ENCODE measurements at places on chromosomes 12 and 14.

GRCh38 chr12:111462210-111462769, 56.6 kb downstream of the SH2B3 start:
- peak; percentile 37 for DNase-seq

GRCh38 chr12:6375269-6376078, at the start of gene SCNN1A:
Gene SCNN1A (minus strand): TSS chr12:6375563. CDS start chr12:6374783, 780 bp downstream.
- no peak for DNase-seq

DNA sequence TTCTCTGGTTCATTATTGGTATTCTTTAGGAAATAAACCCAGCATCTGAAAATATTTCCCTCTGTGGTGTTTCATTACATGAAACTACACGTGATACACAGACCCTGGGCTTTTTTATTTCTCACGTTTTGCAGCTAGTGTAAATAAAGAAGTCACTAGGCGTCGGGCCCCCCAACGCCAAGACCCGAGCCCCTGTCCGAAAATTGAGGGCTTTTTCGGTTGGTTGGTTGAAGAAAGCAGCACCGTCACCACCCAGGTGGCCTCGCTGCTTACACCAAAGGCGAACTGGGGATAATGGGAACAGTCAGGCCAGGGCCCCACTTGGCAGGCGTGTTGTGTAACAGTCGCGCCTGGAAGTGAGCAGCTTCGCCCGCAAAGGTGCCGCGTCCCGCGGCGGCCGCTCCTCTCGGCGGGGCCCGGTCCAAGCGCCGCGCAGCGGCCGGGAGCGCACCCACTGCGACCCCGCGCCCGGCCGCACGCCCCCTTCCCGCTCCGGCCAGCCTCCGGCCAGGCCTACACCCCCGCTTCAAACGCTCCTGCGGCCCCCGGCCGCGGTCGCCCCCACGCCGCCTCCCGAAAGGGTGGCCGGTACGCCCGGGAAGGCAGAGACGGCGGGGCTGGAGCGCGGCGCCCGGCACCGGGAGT, 1.2 kb downstream of the DUSP16 start:
- DNase-seq: peak; percentile 63

GRCh38 chr12:112179341-112179740, 54.0 kb downstream of the TRAFD1 start:
- DNase-seq: no peak

- DNase-seq: peak; percentile 85
Observed at GRCh38 chr12:89345830-89346740, 6.2 kb downstream of the DUSP6 start.

- DNase-seq: no peak
Observed at GRCh38 chr14:20620798-20621478, 20.6 kb downstream of the OR6S1 start.

DNA sequence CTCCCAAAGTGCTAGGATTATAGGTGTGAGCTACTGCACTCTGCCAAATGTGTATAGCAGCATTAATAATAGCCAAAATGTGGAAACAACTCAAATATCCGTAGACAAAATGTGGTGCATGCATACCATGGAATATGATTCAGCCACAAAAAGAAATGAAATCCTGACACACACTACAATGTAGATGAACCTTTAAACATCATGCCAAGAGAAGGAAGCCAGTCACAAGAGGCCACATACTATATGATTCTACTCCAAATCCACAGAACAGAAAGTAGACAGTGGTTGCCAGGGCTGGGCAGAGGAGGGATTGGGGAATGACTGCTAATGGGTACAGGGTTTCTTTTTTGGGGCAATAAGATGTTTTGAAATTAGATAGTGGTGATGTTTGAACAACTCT, 7.7 kb upstream of the TMED2 start:
- DNase-seq: no peak

GRCh38 chr14:23910101-23910875, 43.3 kb upstream of the DHRS4 start:
- peak; percentile 68 for DNase-seq

- no peak for DNase-seq
Observed at GRCh38 chr12:24478254-24478653, 470.6 kb downstream of the BCAT1 start.

DNA sequence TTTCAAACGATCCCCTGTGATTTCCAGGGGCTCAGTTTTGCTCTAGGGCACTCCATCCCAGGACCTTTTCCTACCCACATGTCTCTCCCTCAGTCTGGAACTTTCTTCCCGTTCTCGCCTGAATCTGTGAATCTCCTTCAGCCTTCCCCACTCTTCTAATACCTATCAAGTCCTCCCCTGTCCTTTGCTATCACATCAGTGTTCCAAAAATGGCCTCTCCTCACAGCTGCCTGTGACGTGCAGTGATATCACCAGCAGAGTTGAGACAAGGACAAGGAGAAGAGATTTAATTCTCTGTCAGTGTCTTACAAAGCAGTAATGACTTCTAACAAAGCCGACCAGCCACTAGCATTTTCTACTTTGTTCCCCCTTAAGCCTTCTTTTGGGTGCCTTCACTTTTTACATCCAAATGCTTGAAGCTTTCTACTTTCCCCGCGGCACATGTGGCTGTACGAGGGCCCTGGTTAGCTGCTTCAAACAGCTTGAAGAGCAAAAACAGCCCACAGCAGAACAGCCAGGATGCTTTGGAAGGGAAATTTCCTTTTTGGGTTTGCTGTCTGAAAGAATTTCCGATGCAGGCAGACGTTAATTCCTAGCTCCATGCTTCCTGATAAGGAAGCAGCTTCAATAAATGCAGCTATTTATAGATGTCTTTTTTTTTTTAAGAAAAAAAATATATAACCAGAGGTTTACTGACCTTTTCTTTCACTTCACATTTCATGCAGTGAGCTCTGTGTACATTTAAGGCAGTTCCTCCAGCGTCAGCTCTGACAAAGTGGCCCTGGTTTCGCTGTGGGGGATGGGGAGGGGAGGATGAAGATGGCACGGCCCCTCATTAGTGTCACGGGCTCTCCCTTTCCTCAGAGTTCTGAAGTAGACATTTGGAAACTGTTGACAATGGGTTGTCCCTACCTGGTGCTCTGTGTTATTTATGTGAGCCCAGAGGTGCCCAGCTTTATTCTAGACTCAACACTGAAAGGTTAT, 109.3 kb downstream of the ETV6 start:
- peak; percentile 79 for DNase-seq

- DNase-seq: peak; percentile 33
Observed at GRCh38 chr12:57590864-57591781, at the start of gene PIP4K2C. Gene PIP4K2C (plus strand): TSS chr12:57591192. CDS start chr12:57591290, 98 bp downstream.

DNA sequence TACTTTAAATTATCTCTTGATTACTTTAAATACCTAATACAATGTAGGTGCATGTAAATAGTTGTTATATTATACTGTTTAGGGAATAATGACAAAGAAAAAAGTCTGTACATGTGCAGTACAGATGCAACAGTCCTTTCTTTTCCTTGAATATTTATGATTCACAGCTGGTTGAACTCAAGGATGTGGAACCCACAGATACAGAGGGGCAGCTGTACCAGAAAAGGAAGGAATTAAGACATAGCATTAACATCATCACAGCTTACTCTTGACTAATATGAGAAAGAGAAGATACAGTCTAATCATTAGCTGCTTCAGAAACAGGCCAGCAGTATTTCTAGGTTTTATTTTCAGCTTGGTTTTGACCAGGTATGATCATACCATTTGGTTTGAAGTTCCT, 34.7 kb upstream of the AP4S1 start:
- peak; percentile 31 for DNase-seq

DNA sequence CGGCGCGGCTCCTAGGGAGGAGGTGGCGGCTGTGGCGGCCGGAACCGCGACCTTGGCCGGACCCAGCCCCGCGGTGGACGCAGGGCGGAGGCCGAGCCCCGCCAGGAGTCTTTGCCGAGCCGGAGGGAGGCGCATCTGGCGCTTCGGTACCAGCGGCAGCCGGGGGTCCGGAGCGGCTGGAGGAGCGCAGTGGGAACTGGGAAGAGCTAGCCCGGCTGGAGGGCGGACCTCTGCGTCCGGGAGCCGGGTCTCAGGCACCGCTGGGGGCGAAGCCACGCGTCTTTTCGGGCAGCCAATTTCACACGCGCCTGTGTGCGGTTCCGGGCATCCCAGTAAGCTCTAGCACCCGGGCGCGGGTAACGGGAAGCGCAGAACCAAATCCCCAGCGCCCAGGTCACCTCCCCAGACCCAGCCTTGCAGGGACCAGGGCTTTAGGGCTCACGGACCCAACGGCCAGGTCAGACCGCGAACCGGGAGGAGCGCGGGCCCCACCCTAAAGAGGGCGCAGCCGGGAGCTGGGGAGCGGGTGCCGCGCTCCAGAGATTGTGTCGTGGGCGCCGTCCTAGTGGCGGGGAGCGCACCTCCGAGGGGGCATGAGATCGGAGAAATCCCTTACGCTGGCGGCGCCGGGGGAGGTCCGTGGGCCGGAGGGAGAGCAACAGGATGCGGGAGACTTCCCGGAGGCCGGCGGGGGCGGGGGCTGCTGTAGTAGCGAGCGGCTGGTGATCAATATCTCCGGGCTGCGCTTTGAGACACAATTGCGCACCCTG, 89.4 kb downstream of the GALNT8 start:
- no peak for DNase-seq

DNA sequence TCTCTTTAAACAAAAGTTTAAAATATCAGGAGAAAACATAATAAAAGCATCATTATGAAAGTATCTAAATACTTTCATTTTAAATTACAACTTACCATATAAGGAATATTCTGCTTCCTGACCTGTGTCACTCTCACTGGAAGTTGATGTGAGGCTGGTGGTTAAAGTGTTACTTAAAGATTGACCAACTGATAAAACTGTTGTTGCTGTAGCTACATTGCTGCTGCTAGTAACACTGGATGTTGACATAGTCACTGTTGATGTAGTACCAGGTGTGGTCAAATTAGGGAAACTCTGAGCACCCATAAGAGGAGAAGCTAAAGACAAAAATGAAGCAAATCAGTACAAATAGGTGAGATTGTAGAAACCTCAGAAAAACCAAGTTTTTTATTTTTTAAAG, 79.9 kb downstream of the HECTD1 start:
- DNase-seq: no peak

DNA sequence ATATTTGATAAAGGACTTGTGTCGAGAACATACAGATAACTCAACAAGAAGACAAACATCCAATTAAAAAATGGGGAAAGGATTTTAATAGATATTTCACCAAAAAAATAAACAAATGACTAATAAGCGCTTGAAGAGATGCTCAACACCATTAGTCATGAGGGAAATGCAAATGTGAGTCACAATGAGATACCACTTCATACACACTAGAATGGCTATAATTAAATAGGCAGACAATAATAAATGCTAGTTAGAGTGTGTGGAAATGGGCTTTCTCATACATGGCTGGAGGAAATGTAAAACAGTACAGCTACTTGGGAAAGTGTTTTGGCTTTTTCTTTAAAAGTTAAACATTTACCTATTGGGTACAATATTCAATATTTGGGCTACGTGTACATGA, 34.8 kb downstream of the DLK1 start:
- peak; percentile 51 for DNase-seq

- DNase-seq: no peak
Observed at GRCh38 chr14:81157431-81157830, 63.3 kb downstream of the GTF2A1 start.

GRCh38 chr12:6335451-6336078, 6.3 kb downstream of the TNFRSF1A start:
- peak; percentile 88 for DNase-seq

GRCh38 chr14:90049390-90049789, 12.4 kb upstream of the KCNK13 start:
- no peak for DNase-seq

GRCh38 chr12:12004524-12004923, 66.2 kb upstream of the BCL2L14 start:
- DNase-seq: no peak

DNA sequence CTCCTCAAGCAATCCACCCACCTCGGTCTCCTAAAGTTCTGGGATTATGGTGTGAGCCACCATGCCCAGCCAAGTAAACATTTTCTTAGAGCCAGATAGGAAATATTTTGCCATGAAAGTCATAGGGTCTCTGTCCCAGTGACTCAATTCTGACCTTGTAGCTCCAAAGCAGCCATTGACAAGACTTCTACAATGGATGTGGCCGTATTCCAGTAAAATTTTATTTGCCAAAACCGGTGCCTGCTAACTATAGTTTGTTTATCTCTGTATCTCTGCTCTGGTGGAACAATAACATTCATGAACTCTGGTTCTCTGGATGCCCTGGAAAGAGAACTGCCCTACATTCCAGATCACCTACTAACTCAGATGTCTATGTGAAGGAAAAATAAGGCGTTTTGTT, 54.6 kb upstream of the USP44 start:
- DNase-seq: peak; percentile 16

DNA sequence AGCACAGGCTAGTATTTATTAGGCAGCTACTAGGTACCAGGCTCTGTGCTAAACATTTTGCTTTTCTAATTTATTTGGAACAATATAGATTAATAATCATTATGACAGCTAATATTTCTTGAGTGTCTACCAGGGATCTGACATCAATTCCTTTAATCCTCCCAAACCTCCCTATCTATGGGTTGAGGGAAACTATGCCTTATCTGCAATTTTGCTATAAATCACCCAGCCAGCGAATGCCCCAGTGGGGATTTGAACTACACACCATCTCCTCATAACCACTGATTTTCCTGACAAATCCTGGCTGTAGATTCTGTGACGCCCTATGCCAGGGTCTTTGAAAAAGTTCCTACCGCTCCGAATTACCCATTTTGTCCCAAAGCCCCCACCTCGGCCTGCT, 21.4 kb upstream of the PLEKHG3 start:
- DNase-seq: no peak

GRCh38 chr14:80493620-80494019, 282.3 kb upstream of the DIO2 start:
- no peak for DNase-seq

GRCh38 chr12:127459166-127459565, 807.8 kb upstream of the TMEM132C start:
- DNase-seq: no peak

DNA sequence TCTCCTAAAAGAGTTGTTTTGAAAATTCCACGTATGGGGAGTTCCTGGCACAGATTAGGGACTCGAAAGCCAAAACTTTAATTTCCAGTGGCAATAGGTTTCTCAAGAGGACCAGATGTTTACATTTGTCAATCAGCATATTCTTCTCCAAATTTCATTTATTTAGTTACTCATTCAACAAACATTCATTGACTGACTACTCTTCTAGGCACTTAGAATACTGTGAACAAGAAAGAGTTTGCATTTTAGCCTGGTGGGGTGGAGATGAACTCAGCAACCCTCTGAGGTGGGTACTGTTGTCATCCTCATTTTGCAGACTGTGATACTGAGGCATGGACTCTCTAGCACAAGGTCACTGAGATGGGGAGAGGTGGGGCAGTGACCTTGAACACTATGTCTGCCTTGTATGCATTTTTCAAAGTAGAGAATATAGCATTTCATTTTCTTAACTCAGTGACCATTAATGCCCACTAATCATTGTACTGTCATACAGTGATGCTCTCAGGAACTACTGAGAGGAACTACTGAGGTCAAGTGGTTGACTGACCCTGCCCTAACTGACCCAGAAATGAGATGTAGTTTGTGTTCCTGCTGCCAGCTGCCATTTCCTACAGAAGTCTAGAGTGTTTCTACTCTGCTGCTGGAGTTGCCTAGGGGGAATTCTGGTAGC, 2.2 kb downstream of the L3HYPDH start:
- peak; percentile 81 for DNase-seq
